NCI-H82 (cell line): ENCODE measurements at places on chromosomes 2 and 18.

GRCh38 chr18:78986018-78986481 lies 6.4 kb downstream of the SALL3 start:
- peak; percentile 59 for DNase-seq

- no peak for DNase-seq
These were observed 42.7 kb upstream of the ALPP start for GRCh38 chr2:232335859-232336215.

GRCh38 chr2:78602862-78603261 lies 422.6 kb upstream of the REG3G start:
- DNase-seq = no peak

DNA sequence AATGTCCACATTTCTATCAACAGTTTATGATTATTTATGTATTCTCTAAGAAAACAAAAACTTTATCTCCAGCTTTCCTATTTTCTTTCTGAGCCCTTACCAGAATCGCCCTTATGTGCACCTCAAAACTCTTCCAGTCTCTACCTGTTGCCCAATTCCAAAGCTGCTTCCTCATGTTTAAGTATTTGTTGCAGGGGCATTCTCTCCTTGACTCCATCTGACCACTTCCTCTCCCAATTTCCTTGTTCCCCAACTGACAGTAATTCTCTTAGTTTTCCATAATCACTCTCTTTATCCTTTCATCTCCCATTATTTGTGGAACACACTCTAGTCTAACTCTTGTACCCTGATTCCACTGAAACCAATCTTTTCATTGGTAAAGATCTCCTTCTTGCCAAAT lies 105.4 kb upstream of the RBBP8 start:
- DNase-seq = no peak

DNA sequence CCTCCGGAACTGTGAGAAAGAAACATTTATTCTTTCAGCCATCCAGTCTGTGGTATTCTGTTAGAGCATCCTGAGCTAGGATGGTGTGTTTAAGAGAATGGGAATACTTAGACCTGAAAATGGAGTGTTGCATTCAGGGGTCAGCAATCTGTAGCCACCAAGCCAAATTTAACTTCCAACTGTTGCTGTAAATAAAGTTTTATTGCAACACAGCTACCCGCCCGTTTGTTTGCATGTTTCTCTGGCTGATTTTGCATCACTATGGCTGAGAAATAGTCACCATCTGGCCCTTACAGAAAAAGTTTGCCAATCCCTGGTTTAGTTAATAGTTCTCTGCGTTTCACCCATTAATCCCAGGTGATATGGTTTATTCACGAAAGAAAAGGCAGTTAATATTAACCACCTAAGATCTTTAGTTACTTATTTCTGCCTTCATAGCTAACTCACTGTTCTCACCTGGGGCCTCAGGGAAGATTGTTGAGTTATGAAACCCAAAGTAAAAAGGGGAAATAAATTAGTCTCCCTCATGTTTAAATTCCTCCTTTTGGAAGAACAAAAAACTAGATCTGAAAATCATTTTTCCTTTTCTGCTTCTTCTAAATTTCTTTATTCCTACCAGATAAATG lies 9.5 kb upstream of the CYS1 start:
- no peak for DNase-seq

- no peak for DNase-seq
These were observed 77.2 kb downstream of the ACKR3 start for GRCh38 chr2:236646871-236647270.

DNA sequence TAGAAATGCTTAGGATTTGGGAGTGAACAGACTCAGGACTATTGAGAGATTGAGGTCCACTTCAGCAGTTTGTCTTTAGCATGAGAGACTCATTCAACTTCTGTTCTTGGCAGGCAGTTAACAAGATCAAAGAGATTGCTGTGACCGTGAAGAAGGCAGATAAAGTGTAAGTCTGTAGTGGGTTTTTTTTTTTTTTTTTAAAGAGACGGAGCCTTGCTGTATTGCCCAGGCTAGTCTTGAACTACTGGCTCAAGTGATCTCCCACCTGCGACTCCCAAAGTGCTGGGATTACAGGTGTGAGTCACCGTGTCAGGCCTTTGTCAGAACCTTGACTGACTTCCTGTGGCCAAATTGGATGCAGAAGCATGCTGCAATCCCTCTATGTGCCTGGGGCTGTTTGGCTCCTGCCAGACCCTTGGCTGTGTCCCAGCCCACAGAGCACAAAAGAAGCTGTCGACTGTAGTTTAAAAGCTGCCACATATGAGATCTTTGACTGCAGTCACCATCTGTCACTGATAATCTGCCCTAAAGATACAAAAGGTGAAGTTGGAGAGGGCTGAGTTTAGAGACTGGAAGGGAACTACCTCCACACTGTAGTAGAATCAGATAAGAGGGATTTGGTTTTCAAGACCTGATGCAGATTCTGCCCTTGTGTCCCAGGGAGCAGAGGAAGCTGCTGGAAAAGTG lies 9.9 kb downstream of the CCT7 start:
- peak; percentile 88 for DNase-seq

GRCh38 chr18:14089191-14089590 lies 43.0 kb downstream of the ZNF519 start:
- DNase-seq = no peak

DNA sequence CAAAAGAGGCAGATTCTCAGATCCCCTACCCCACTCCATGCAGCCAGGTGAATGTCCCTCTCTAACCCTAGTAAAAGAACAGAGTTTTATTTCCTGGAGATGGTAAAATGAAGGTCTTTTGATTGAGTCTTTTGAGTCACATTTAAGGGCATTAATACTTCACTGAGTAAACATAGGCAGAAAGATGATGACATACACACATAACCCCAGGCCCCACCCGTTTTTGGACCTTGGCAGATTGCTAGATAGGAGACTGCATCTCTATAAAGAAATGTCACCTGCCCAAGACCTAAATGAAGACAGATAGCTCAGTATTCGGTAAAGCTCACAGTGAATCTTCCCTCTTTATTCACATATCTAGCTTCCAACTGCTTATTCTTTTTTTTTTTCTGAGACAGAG lies 28.3 kb upstream of the PEX13 start:
- no peak for DNase-seq

- no peak for DNase-seq
These were observed 25.4 kb downstream of the CYBRD1 start for GRCh38 chr2:171547720-171548119.

DNA sequence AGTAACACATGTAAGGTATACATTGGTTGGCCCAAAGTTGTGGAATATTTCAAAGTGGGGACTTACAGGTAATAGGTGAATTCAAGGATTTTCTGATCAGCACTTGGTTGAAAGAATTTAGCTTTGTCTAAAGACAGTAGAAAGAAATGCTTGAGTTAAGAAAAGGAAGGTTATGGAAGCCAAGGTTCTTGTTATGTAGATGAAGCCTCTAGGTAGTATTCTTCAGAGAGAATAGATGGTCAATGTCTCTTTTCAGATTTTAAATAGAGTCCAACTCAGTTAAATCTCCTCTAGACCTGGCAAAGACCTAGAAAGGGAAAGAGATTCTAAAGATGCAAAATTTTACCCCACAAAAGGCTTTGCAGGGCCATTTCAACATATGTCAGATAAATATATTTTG lies 157.4 kb downstream of the ANKRD30B start:
- no peak for DNase-seq

- DNase-seq = no peak
These were observed 176.6 kb downstream of the HDAC4 start for GRCh38 chr2:239224199-239224570.

DNA sequence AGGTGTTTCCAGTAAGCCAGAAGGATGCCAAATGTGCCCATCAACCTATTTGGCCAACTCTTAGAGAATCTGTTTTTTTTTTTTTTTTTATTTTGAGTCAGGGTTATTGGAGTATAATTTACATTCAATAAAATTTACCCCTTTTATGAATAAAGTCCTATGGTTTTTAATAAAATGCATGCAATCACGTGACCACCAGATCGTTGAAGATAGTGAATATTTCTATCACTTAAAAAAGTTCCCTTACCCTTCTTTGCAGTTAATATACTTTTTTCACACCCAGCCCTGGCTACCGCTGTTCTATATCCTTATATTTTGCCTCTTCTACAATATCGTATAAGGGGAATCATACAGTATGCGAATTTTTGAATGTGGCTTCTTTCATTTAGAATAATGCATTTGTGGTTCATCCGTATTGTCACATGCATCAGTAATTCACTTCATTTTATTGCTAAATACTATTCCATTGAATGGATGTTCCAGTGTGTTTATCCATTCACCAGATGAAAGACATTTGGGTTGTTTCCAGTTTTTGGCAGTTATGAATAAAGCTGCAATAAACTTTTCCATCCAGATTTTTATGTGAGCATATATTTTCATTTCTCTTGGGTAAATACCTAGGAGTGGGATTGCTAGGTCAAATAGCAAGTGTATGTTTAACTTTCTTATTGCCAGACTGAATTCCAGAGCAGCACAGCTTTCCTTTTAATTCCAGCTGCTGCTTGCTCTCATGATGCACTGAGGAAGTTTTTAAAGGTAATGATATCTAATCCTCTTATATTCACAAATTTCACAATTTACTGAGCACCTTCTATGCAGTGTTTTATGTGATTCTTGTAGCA lies 156.3 kb upstream of the NT5C1B start:
- DNase-seq = no peak

DNA sequence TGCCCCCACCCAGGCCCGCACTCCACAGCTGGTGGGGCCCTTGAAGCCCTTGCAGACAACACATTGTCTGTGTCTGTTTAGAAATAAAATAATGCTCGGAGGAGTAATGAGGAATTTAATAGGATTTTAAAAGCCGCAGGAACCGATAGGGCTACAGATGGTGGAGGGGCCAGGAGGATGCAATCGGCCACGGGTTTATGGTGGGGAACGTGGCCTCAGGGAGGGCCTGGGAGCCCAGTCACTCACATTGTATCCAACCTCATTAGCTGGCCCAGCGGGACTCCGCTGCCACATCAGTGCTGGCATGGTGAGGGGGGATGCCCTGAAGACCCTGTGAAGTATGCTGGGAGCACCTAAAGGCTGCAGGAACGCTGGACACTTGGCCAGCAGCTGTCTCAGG lies 252.0 kb downstream of the CELF4 start:
- peak; percentile 85 for DNase-seq

GRCh38 chr18:10284540-10285282 lies 169.7 kb upstream of the APCDD1 start:
- DNase-seq = no peak

DNA sequence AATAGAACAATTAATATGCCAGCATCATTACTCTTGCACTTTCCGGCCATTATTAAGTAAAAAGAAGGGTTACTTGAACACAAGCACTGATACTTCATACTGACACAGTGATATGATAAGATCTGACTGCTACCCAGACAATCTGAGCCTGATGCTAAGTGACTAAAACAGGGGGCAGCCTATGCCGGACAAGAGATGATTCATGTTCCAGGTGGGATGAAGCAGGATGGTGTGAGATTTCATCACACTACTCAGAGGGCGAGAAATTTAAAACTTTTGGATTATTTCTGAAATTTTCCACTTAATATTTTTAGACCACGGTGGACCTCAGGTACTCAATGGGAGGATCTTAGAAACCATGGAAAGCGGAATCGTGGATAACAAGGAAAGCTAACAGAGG lies 61.7 kb downstream of the LIPG start:
- no peak for DNase-seq

DNA sequence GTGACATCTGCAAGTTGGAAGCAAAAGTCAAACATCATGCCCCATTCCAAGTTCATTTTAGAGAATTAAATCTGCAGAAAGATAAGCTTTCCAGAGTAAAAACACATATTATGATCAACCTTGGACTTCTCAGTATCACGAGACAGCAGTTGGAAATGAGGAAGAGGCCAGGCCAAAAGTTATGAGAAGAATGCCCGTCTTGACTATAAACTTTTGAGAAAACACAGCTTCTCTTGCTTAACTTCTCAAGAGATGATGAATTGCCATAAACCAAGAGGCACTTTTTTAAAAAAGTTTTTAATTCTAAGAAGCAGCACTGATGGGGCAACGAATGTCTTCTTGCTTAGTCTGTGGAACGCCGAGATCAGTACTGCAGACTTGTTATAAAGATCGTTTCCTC lies 52.6 kb upstream of the NFU1 start:
- no peak for DNase-seq

DNA sequence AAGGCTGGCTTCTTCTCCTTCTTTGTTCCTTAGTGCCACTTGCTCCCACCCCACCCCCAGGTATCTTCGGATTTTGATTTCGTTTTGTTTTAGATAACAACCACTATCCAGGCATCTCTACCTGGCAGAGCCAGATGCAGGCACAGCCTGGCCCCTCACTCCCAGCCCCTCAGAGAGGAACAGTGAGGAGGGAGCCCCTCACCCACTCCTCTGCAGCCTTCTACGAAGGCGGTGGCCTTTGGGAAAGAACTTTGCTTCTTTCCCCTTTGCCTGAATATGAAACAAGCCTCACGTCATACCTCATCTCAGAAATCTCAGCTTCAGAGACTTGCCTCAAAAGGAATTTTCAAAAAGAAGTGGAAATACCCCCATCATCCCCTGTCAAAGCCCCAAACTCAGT lies 6.3 kb upstream of the CYP26B1 start:
- no peak for DNase-seq

DNA sequence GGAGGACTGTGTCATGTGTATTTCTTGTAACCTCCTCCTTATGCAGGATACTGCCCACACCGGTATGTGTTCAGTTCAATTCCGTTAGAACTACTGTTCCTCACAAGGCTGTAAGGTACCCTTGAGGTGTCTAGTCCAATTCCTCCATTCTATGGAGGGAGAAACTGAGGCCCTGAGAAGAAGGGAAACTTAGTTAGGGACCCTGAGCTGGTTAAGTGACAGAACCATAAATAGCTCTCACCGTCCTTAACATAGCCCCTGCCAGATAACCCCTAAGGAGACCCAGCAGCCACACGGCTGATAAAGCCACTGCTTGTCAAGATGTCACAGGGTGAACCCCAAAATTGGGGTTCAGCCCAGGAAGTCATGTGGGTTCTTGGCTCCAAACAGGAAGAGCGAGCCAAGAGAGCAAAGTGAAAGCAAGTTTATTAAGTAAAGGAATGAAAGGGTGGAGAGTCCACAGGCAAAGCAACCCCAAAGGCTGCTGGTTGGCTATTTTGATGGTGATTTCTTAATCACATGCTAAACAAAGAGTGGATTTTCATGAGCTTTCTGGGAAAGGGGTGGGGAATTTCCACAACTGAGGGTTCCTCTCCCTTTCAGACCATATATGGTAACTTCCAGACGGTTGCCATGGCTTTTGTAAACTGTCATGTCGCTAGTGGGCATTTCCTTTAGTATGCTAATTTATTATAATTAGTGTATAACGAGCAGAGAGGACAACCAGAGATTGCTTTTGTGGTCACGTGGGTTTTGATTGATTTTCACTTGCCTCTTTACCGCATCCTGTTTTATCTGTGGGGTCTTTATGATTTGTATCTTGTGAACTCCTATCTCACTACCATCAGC lies 83.4 kb upstream of the RTN4 start:
- DNase-seq = no peak

DNA sequence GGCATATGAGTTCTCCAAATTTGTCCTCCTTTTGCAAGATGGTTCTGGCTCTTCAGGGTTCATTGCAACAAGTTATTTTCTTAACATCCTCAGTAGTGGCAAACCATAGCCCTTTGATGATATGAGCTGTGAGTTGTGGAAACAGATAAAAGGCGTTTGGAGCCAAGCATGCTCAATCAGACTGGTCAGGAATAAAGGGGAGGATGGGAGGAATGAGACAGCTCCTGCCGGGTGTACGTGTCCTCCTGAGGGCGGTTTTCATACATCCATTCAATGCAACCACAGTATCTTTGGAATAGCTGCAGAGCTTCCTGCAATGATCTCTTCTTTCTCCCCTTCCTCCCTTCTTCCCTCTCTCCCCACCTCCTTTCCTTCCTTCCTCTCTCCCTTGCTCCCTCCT lies 245.8 kb downstream of the GLI2 start:
- no peak for DNase-seq
